ENCODE measurements at places on chromosomes 4 and X.

DNA sequence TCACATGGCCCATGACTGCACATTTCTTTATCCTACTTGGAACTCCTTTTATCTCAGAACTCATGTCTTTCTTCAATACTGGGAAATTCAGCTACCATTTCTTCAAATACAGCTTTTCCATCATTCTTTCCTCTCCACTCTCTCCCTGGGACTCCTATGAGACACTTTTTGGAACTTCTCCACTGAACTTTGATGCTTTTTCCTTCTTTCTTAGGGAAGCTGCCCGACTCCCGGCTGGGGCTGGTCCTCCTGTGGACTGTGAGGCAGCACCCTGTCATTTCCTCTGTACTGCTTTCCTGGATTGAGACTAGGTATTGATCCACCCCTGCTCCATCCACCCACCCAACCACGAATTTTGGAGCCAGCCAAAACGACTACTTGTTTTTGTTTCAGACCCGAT, 40.0 kb downstream of the ZFYVE28 start:
- no peak for DNase-seq

DNA sequence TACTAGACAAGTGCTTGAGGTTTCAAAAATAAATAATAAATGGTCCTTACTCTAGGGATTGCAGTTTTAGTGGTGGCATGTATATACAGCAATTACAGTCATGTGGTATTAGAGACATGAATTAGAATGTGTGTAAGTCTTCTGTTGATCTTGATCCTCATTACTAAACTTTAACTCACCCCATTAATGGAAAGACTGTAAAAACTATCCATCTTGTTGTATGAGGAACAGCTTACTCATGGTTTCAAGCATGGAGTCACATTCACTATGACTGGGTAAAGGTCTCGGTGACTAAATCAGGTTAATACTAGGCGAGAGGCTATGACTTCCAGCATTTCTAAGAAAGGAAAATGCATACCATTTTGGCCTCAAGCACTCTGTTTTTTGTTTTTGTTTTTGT, 107.0 kb upstream of the HPGD start:
- no peak for DNase-seq

DNA sequence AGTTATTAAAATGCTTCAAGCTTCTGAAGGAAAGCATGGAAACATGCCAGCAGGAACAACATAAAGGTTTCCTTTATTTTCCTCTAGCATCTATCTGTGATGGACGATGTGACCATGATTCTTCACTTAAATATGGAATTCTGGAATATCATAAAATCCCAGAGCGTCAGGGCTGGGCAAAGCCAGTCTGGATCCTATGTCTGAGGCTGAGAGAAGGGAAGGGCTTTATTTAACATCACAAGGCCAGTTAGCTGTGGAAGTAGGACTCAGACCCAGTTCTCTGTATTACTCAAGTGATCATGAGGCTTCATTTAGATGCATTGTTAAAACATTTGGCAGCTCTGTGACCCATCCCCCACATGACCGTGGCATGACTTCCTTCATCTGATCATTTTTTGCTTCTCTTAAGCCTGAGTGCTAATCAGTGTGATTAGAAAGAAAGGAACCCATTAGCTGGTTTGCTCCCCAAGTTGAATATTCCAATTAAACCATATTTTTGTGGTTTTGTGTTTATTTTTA, 40.9 kb upstream of the EOLA2 start:
- no peak for DNase-seq

DNA sequence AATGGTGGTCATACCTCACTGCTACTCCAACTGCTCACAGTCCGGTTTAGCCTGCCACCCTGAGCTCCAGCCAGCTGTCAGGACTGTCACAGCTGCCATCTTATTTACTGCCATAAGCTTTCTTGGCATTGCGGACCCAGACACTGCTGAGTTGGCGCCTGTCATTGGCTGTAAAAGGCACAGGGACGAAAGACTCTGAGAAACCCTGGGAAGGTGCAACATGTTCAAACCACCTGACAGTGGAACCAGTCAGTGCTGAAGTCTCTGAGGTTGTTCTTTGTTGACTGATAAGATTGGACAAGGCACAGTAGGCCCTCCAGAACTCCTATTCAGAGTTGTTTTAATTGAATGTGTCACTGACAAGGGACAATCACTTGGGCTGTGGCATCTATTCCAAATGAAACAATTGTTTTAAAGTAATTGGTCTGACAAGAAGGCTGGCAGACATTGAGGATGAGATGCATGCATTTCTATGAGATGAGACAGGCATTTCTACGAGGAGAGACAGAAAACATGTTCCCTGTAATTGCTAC, 927.8 kb downstream of the STPG2 start:
- no peak for DNase-seq

- DNase-seq: no peak
These were observed 93.6 kb downstream of the HHIP start for GRCh38 chr4:144739511-144740033.

GRCh38 chr4:97300561-97300960, 842.7 kb downstream of the STPG2 start:
- DNase-seq: no peak

DNA sequence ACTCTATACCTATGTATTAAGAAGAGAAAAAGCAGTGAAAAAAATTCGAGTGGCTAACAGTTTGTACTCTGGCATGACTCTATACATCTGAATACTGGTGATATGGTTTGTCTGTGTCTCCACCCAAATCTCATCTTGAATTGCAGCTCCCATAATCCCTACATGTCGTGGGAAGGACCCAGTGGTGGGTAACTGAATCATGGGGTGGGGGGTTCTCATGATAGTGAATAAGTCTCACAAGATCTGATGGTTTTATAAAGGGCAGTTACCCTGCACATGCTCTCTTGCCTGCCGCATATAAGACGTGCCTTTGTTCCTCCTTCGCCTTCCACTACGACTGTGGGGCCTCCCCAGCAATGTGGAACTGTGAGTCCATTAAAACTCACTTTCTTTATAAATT, 70.4 kb downstream of the LRBA start:
- no peak for DNase-seq

DNA sequence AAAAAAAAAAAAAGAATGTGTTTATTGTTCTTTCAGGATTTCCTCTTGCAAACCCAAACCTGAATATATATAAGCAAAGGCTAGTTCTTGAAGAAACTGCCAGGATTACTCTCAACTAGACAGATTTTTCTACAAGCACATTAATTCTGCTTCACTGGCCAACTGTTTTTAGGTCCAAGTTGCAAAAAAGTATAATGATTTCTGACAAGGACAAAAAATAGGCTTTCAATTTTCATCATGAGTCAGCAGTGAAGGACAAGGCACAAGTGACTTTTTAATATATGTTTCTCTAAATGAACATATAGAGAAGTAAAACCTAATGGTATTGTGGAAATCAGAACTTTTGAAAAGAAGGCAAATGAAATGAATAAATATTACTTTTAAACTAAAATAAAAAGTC, 73.7 kb downstream of the ELOVL6 start:
- no peak for DNase-seq

DNA sequence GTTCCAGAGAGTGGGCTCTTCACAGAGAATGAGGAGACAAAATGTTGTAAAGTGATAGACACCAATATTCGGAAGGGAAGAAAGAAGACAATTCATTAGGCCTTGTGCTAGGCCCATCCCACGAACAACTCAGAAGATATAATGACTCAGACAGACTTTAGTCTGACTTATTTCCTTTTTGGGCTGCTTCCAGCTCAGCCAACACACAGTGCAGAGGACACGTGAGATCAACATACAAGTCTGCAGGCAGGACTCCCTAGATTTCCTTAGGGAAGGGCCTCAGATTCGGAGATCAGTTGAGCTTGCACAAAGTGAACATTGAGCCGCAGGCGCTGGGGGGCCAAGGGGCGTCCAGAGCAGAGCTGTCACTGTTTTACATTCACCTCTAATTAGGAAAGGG, 290.7 kb upstream of the TENM3 start:
- peak; percentile 37 for DNase-seq

- no peak for DNase-seq
These were observed 100.8 kb upstream of the MAML3 start for GRCh38 chr4:140254651-140255299.

GRCh38 chr4:62360156-62360545, 1160.0 kb downstream of the ADGRL3 start:
- DNase-seq: peak; percentile 18

- DNase-seq: no peak
These were observed 147.6 kb downstream of the SH2D1A start for GRCh38 chrX:124493984-124494383.

GRCh38 chr4:62274782-62275181, 1074.7 kb downstream of the ADGRL3 start:
- DNase-seq: no peak

- DNase-seq: no peak
These were observed 176.5 kb downstream of the GPM6A start for GRCh38 chr4:175635546-175635945.

DNA sequence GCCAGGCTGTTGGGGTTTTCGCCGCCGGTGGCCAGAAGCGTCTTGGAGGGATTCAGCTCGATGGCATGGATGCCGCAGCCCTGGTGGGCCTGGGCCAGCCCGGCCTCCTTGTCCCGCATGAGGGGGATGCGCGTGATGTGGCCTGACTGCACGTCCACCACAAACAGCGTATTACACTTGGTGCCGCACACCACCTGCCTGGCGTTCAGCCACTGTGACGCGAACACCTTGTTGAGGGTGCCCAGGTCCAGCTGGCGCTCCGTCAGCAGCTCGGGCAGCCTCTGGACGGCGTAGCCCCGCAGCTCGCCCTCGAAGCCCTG, 728 bp downstream of the DCAF12L2 start:
- no peak for DNase-seq

DNA sequence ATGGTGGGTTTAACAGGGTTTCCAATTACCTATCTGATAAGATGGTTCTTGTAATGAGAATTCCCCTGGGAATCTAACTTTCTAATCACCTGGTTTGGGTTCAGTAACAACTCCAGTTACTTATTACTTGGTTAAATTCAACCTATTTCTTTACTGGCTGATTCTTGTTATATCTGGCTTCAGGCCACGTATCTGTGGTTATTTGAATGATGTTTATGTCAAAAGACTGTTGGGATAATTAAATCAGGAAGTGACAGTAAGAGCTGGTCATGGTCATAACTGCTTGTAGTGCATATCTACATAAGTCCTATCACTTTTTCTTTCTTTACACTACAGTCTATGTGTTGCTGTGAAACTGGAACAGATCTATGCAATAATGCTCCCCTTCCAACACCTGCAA, 108.1 kb downstream of the MID1 start:
- DNase-seq: no peak

GRCh38 chrX:147962476-147962875, 18.7 kb upstream of the FMR1NB start:
- no peak for DNase-seq

DNA sequence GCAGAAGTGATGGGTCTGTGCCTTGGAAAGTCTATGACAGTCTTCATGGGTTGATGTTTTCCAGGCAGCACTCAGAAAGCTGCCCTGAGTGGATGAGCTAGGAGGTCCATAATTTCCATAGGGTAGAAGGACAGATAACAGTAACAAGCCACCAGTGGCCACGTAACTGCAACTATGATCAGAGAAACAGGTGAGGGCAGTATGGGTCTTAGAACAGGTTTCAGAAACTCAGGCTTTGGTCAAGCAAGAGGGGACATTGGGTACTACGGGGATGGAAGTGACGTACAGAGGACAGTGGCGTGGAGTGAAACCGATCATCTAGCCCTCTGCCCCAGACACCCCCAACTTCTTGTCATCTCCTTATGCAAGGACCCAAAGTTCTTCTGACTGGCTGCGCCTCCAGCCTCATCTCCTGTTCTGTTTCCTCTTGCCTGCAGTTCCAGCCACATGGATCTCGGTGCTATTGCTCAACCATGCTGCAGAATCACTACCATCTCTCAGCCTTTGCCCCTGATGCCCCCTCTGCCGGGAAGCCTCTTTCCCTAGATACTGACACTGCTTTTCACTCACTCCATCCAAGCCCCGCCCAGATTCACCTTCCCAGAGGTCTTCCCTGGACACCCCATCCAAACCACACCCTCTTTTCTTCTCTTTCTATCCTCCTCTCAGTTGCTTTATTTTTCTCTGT, 123.4 kb downstream of the MFAP3L start:
- no peak for DNase-seq

DNA sequence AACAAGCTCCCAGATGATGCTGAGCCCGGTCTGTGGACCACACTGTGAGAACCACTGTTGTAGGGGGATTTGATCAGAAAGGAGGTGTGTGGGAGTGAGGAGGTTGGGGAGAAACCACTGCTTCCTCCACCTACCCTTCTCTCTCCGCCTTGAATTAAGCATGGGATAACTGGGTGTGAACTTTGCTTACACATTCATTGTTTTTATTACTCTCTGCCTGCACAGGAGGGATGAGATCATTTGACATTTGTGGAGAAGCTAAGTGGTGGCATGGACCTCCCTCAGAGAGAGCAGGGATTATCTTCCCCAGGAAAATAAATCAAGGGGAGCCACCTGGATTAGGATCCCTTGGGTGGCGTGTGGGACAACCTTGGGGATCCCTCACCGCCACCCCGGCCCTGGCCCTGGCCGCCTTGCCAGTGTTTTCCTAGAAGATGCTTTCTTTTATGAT, 212.1 kb upstream of the ATP6AP2 start:
- no peak for DNase-seq

DNA sequence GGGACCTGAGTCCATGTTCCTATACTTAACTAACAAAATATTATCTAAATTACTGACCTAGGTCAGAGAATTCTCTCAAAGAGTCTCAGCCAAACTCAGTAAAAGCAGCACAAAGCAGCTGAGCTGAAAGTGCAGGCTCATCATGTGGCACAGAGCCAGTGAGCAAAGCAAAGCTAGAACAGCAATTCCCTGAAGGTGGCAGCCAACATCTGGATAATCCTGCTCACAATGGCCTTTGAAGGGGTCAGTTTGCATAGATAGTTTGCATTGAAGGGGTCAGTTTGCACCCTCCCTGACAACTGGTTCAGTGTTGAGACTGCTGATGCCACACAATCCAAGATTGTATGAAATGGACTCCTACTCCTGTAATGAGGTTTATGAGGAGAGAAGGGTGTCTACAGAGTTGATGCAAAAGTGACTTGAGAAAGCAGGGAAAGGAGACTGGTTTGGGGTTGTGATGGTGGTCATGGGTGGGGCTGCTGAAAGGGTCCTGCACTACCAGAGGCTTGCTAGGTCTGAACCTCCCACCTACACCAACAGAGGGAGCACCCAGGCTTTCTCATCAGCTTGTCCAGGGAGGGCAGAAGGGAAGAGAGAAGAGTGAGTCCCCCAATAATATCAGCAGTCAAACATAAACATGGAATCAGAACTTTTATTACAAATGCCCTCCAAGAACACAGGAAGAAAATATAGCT, 39.7 kb downstream of the TRIM61 start:
- DNase-seq: peak; percentile 82

DNA sequence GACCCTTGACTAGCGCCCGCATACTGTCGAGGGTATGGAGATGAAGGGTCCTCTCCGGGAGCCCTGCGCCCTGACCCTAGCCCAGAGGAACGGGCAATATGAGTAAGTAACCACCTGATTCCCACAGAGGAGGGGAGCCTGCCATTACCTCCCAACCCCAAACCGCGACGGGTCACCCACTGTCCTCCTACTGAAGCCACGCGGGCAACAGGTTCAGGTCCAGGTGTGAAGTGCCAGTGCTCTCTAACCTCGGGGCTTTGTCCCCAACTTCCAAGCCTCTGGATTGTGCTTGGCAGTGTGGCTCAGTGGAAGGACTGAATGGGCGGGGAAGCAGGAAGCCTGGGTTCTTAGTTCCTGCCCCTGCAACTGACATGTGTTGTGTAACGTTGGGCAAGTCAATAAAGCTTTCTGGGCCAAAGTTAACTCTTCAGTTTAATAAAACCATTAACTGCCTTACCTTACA, 694 bp downstream of the OCRL start:
- DNase-seq: peak; percentile 19

- DNase-seq: no peak
These were observed 247.9 kb downstream of the CCSER1 start for GRCh38 chr4:90375081-90375480.

GRCh38 chr4:7049295-7049694, 6.1 kb downstream of the TADA2B start:
- DNase-seq: no peak
